Activated T-cell treated with anti-CD3 and anti-CD28 coated beads, Interleukin-2, amount 50 U/mL, for 24 hours (primary cell): ENCODE measurements at places on chromosomes 6 and 20.

DNA sequence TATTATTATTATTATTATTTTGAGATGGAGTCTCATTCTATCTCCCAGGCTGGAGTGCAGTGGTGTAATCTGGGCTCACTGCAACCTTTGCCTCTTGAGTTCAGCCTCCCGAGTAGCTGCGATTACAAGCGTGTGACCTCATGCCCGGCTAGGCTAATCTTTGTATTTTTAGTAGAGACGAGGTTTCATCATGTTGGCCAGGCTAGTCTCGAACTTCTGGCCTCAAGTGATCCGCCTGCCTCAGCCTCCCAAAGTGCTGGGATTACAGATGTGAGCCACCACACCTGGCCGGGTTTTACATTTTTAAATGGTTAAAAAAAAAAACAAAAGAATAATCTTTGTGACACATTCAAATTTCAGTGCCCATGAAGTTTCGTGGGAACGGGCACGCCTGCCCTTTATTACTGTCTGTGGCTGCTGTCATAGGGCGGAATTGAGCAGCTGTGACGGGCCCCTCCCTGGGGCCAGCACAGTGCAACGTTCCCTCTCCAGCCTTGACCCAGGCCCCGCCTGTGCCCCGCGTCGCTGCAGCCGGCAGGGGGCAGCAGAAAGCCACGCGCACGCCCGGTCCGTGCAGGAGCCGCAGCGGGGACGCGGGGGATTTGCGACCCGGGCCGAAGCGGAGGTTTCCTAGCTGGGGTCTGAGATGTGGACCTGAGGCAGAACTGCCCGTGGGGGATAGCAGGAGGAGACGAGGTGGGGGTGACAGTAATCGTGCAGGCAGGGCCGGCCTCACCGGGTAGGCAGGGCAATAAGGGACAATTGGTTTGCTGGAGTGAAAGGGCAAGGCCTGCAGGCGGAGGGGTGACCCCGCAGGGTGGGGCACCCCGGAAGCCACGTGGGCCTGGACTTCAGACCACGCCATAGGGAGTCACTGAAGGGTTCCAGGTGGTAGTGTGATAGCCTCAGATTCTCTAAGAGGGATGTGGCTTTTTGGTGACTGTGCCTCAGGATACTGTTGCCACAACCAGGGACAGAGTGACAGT is 54.3 kb downstream of the SYTL3 start:
- peak; percentile 89 for DNase-seq

GRCh38 chr20:62911701-62912280 is 14.5 kb downstream of the DIDO1 start:
- no peak for DNase-seq

DNA sequence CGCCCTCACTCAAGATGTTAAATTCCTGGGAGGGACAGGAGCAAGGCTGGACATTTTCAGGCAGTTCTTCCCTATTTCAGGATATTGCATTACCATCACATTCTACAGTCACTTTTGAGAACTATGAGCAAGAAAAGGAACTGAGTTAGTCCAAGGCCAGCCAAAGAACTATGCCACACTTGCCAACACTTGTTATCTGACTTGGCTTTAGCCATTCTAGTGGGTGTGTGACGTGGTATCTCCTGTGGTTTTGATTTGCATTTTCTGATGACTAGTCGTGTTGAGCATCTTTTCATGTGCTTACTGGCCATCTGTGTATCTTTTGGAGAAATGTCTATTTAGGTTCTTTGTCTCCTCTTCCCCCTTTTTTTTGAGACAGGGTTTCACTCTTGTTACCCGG is 12.0 kb downstream of the XRN2 start:
- DNase-seq, result no peak

GRCh38 chr20:47993035-47993755 is 207.9 kb upstream of the SULF2 start:
- no peak for DNase-seq

DNA sequence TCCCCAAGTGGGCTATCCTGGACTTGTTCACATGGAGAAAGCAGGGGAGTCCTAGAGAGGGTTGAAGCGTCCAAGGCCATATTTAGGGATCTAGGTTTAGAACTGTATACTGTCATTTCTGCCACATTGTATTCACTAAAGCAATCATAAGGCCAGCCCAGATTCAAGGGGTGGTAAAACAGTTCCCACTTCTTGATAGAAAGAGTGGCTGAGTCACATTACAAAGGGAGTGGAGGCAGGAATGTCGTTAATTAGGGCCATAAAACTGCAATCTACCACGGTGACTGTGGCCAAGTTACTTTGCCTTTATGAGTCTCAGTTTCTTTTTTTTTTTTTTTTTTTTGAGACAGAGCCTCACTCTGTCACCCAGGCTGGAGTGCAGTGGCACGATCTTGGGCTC is 7.4 kb upstream of the UBR2 start:
- DNase-seq, result no peak

GRCh38 chr6:157116426-157116825 is 206.9 kb downstream of the TMEM242 start:
- DNase-seq, result no peak

DNA sequence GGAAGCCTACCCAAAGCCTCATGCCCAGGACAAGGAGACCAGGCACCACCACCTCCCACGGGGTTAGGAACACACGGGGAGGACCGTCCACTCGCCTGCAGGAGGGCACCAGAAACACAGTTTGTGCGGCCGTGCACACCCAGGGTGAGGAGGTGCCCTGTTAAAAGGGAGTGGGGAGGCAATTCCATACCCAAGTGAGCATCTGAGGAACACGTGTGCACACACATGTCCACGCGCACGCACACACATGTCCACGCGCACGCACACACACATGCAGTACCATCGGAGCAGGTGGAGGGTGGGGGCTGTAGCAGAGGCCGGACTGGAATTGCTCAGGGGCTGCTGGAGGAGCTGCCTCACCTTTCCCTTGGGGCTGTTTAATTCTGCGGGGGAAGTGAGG is 259.4 kb downstream of the TAF4 start:
- no peak for DNase-seq

- DNase-seq, result no peak
Observed at GRCh38 chr6:39453241-39453640, 130.7 kb upstream of the KCNK16 start.

- no peak for DNase-seq
Observed at GRCh38 chr6:111978532-111979149, 75.3 kb upstream of the CCN6 start.

GRCh38 chr6:15269619-15270018 is 23.8 kb downstream of the JARID2 start:
- DNase-seq, result no peak

GRCh38 chr6:121881974-121882667 is 446.7 kb downstream of the GJA1 start:
- DNase-seq, result no peak
